Ovary (tissue), 10 donors: ENCODE measurements at places on chromosomes 2 and 18. TPM values are rescaled to one million over a fixed set of nuclear protein-coding genes. Genes with fewer than 3 reads are reported as not detected.

Gene SLC5A6
- 35.2 TPM for total RNA-seq

DNA sequence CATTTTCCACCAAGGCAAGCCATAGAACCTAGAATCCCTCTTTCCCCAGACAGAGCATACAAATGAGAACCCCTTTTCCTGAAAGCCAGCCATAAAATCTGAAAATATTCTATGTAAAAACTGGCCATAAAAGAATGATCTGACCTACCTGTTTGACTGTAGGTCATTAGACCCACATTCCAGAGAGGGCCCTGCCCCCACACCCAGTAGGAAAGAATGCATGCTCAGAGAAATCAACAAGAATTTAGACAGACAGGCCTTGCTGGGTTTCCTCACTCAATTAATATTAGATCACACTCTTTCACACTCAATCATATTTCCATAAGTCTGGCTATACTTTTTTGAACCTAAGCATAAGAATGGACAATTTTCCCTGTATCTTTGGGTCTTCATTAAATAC, 929.5 kb downstream of the ERBB4 start:
- no peak for DNase-seq

GRCh38 chr2:237341872-237342271, 72.1 kb downstream of the COL6A3 start:
- no peak for DNase-seq

DNA sequence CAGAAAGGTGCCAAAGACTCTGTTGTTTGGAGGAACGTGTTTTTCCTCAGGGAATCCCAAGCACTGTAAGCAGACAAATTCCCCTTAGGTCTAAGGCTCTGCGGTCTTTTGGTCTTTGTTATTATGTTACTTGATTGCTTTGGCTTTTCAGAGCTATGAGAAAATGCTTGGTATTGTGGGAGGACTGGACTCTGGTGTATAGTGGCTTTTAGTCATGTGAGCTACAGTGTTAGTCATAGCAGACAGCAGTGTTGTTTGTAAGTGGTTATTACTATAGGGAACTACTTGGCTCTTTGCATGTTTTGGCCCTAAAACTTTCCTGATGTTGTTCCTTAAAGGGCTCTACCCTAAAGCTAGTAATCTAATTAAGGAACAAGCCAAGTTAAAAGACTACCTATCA, 956.2 kb upstream of the LRATD1 start:
- no peak for DNase-seq
